Stimulated activated CD4-positive, alpha-beta T cell treated with anti-CD3 and anti-CD28 coated beads, Interleukin-12 subunit alpha, Interleukin-12 subunit beta, amount 100 ng/mL, for 4 hours (primary cell): ENCODE measurements at places on chromosomes 3 and 15.

- DNase-seq: peak; percentile 24
Measured at GRCh38 chr15:81133782-81134461, at the start of gene CFAP161. TSS of gene CFAP161 (plus strand) at chr15:81134270. CDS start at chr15:81134330, 60 bp downstream.

DNA sequence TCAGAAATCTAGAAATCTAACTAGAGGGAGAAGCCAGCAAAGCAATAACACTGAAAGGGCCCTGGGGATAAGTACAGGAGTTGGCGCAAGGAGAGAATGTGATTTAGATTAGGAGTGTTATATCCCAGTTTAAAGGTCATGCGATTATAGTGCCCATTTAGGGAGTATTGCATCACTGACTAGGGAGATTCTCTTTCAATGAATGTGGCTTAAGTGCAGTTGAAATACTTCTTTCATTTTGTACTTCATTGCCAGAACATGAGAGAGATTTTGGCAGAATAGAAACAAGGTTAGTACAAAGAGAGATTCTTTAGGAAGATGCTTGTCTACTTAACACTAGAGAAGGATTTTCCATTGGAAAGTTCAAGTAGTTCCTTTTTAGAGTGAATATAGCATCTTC is 13.9 kb downstream of the ROBO2 start:
- no peak for DNase-seq

DNA sequence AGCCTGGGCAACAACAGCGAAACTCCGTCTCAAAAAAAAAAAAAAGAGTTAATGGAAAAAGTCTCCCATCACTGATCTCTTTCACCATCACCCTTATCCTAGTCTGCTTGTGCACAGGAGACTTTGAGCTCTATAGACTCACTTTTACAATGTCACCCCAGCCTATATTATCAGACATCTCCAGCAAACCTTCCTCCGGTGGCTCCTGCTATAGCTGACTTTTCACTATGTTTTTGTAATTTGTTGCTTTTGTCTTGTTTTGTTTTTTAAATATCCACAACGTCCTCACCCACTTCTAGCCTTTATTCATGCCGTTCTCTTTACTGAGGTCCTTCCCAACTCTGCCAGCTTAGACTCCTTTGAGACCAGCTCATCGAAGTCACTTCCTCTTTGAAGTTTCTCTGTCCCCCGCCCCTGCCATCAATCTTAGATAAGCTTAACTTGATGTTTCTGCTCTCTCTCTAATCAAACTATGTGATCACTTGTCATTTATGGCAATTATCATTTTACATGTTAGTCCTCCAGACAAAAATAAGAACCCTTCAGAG is 82.7 kb upstream of the CHD2 start:
- no peak for DNase-seq

GRCh38 chr3:119745942-119746341 is 36.0 kb upstream of the NR1I2 start:
- no peak for DNase-seq

DNA sequence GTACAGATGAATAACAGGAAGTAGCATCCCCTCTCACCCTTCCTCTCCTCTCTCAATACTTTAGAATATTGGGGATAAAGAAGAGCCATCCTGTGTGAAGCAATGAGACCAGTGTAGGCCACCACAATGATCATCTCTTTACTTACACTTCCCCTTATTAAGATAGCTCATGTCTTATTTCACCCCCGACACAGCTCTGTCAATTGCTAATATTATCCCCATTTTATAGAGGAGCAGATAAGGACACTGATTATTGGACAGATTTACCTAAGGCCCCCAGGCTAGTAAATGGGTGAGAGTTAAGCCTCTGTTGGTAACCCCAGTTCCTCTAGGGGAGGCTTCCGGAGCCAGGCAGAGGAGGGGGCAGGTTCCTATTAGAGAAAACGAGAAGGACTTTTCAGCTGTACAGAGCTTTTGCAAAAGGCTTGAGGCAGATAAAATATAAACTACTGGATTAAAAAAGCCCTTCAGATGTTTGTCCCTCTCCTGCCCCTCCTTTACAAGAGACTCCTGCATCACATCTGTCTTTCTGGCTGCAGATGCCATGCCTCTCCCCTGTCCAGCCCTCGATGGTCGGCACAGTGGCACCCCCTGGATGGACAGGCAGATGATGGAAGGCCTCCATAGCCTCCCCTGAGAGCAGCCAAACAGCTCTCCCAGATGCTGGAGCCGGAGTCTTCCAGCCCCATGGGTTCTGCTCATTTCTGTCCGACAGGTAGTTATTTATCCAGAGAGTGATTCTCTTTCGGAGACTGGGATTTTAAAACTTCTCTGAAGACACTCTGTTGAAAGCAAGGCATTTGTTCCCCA is 49.4 kb upstream of the LCTL start:
- no peak for DNase-seq

GRCh38 chr3:150370122-150370602 is 37.9 kb upstream of the TSC22D2 start:
- DNase-seq: no peak

DNA sequence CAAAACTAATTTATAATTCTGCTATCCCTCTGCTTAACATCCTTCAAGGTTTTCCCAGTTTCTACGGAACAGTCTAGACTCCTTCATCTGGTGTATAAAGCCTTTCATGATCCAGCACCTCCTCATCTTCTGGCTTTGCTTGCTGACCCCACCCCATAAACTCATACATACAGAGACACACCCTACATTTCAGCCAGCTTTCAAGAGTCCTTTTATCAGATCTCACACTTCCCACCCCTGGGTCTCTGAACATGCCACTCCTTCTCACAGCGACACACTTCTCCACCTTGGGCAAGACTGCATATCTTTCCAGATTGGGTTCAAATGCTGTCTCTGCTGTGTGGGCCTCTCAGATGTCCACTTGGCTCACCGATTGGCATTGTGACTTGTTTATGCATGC is 166.8 kb upstream of the LPP start:
- no peak for DNase-seq

DNA sequence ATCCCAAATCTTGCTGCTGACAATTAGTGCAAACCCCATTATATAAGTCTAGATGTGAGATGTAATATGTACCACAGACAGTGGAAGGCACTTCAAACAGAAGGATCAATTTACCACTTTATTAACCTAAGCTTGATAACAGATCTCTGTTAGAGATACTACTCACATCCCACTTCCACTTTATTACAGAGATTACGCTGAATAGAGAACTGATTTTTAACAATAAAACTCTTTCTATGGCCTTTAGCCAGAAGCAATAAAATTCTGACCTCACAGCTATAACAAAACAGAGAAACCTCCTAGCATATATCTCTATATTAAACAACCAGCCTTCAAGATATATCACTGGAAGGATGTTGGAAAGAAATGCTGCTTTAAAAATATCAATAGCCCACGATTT is 517.7 kb downstream of the MAGI1 start:
- DNase-seq: no peak

DNA sequence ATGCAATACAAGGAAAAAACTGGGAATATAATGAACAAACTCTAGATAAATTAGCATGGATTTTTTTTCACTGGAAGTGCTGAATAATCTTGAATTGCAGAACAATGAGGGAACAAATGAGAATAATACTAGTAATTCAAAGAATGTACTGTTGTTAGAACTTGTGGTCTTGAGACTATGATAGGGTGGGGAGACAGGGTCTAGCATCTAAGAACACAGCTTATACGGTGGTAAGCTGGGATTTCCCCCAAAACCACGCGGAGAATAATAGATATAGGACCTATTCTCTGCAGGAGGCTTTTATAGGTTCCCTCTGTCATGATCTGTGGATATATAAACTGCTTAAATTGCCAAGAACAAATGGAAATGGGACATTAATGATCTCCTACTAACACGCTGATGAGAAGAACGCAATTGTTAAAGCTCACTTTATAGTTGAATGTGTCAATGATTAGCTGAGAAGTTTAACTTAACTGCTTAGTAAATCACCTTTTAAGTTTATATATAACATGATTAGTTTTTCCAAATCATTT is 692.3 kb downstream of the ZPLD1 start:
- DNase-seq: no peak

- no peak for DNase-seq
Measured at GRCh38 chr3:164897342-164897741, 181.0 kb downstream of the SI start.

- DNase-seq: no peak
Measured at GRCh38 chr3:178583963-178584575, 47.8 kb downstream of the KCNMB2 start.

DNA sequence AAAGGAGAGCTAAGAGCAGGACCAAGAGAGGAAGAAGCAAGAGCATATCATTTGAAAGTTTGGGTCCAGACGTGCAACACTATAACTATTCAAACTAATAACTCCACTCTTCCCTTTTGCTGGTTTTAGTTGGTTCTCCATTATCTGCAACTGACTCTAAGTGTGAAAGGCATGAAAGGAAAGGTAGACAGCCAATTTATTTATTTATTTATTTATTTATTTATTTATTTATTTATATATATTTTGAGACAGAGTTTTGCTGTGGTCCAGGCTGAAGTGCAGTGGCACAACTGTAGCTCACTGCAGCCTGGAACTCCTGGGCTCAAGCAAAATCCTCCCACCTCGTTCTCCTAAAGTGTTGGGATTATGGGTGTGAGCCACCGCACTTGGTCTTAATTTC is 22.1 kb upstream of the PIK3CB start:
- no peak for DNase-seq

DNA sequence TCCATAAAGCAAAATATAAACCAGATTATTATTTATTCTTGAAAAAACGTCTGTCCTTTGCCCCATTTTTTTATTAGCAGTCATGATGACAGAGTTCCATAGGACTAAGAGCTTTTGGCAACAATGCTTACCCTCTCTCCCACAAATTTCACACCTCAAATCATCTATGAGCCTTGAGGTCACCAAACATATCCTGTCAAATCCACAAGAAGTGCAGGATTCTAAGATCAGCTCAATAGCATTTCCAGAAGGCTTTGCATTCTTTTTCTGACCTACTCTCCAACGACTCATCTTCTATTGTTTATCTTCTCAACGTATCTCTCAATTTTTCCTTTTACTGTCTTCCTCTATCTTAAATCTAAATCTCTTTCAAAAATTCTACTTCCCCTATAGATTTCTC is 619.1 kb upstream of the BCHE start:
- DNase-seq: no peak

DNA sequence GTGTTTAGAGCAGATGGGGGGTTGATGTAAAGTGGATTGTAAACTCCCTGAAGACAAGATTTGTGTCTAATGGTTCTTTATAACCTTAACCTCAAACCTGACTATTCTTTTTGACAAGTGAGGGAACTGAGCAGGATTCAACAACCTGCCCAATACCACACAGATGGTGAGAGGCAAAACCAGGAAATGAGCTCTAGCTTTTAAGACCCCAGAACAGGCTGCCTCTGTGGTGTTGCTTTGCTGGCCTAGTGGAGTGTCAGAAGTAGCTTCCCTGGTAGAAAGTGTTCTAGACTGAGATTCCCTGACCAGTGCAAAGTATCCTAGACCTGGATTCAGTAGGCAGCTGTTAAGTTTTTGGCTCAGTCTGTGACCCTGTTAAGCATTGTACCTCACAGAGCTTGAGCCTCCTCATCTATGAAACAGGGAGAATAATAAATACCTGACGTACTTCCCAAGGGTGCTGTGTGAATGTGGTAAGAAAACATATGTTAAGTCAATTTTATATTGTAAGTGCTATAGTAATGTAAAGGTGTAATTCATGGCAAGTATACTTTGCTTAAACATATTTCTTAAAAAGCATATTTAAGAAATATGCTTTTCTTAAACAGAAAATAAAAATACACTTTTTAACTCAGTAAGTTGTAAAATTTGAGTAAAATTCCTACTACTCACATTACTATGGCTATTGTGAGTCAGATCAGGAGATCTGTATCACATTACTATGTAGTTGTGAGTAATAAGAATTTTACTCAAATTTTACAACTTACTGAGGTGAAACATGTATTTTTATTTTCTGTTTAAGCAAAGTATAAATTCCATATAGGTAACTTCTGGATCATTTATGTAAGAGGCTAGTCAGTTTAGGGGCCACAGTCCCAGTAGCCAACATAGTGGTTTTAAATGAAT is 8.8 kb downstream of the GPR87 start:
- no peak for DNase-seq

GRCh38 chr3:87390353-87390752 is 114.0 kb upstream of the POU1F1 start:
- DNase-seq: no peak

- no peak for DNase-seq
Measured at GRCh38 chr3:141373768-141374526, 5.6 kb downstream of the ZBTB38 start.

DNA sequence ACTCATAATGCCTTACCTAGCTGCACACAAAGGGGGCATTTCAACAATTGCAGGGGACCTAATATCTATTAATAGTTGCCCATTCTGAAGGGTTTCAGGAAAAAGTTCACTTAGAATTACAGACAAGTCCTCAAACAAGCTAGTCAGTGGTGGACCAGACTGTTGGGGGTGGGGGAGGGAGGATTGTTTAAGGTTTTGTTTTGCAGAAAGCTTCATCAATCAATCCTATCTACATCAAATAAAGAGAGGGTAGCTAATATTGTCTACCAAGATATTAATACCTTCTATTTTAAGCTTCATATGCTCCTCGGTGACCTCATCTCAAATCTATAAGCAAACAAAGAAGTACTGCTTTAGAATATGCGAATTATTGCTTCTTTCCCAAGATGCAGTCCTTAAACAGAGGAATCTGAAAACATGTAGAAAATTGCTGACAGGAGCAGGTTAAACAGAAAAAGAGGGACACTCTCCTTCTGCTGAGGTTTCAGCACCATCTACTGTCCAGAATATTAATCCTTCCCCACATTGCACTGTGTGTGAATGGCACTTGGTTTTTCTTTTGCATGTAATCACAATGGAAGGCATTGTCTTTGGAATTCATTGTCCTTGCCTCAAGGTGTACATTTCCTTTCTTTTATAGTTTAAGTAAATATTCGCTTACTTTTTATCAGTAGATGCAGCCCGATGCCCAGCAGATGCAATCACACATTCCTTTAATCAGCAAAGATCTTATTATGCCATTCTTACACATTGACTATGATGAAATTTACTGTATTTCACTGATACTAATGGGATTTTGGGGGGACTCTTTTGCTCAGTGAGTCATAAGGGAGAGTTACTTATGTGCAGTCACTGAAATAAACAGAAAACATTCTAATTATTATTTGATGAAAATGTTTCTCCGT is 94.7 kb downstream of the IL5RA start:
- no peak for DNase-seq

GRCh38 chr15:29382862-29383261 is 113.2 kb upstream of the NSMCE3 start:
- no peak for DNase-seq

GRCh38 chr3:34264337-34265041 is 466.1 kb downstream of the PDCD6IP start:
- no peak for DNase-seq

GRCh38 chr3:165202995-165203394 is 6.8 kb upstream of the SLITRK3 start:
- no peak for DNase-seq

GRCh38 chr15:40498418-40498817 is 27.6 kb downstream of the CHST14 start:
- DNase-seq: no peak

GRCh38 chr3:127077068-127077467 is 94.2 kb downstream of the PLXNA1 start:
- DNase-seq: no peak
